ENCODE measurements at places on chromosomes 6 and 20. TPM values are rescaled to one million over a fixed set of nuclear protein-coding genes. Genes with fewer than 3 reads are reported as not detected.

GRCh38 chr6:52389626-52390360 is 27.8 kb downstream of the PAQR8 start:
- DNase-seq = peak; percentile 79

- no peak for DNase-seq
Observed at GRCh38 chr6:139632840-139633239, 258.4 kb upstream of the CITED2 start.

MYL9 gene
- not detected for total RNA-seq

GRCh38 chr6:29813809-29814208 is 13.8 kb upstream of the HLA-G start:
- no peak for DNase-seq

MMP24 gene
- not detected for total RNA-seq

DNA sequence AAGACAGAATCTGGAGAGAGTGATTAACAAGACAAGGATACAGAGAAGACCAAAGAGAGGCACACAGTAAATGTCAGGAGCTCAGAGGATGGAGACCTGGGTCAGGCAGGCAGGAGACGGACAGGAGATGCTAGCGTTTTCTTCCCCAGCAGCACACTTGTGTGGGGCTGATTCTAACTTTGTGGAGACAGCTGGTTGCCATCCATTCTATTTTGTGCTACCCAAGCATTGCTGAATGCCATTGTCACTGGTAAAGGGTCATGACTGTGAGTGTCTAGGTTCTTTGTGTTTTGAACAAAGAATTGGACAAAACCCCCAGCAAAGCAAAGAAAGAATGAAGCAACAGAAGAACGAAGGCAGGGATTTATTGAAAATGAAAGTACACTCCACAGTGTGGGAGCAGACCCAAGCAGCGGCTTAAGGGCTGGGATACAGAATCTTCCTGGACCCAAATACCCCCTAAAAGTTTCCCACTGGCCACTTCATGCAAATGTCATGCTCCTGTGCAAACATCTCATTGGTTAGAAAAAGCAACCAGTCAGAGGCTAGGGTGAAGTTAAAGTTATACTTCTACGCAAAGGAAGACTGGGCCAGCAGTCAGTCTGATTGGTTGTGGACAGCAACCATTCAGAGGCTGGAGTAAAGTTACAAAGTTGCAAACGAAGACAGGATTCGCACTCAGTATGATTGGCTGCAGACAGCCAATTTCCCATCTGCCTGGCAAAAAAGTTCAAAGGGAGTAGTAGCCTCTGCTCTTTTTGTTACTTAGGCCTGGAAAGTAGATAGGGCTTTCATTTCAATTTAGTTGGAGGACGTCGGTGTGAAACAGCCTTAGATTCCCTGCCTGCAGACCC is 17.5 kb downstream of the PTK7 start:
- DNase-seq = peak; percentile 18

GRCh38 chr6:154506991-154507898 is 3.2 kb downstream of the CNKSR3 start:
- no peak for DNase-seq

- DNase-seq = no peak
Observed at GRCh38 chr20:36217226-36217625, 19.1 kb upstream of the AAR2 start.

SPTLC3 gene
- total RNA-seq = 0.15 TPM

DNA sequence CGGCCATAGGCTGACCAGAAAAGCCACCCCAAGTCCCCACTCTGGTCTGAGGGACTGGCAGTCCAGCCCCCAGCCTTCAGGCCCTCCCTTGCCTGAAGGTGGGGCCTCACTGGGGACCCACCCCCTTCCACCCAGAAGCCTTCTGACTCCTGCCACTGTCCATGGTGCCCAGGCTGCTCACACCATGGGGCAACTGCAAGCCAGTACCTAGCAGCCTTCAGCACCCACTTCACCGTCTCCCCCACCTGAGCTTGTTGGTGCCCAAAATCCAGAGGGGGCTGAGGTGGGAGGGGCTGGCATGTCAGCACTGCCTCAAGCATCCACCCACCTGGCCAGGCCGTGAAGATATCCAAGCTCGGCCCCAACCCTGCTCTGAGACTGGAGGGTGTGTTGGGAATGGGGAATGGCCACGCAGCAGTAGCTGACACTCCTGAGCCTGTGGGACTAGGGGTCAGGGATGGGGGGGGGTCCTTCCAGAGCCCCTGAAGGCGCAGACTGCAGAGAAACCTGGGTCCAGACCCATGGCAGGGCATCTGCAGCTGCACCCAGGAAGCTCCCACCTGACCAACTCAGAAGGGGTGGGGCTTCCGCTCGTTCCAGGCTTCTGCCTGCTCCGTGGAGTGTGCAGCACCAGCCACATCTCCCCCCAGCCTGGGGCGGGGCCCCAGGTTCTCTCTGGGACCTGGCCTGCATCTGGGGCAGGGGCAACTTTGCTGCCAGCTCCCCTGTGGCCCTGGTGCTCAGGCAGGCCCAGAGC is 942.1 kb upstream of the EPHA7 start:
- no peak for DNase-seq

GRCh38 chr6:75424618-75425548 is 68.7 kb downstream of the FILIP1 start:
- DNase-seq = peak; percentile 5

DNA sequence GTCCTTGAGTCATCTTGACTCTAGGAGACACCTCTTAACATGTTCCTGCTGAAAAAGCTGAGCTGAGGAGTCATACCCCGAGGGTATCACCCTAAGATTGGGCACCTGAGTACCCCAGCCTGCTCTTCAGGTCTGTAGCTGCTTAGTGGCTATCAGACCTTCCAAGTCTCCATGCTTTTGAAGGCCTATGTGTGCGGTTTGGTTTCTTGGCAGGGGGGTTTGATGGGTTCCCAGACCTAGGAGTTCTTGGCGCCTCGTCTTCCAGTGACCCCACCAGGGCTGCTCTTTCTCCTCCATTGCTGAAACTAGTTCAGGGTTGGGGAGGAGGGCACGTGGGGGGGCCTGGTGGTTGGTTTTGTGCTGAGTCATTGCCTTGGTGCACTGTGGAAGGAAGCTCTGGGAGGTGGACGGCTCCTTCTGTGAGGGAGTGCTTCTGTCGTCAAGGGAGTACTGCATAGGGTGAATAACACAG is 20.1 kb downstream of the IGF2R start:
- DNase-seq = no peak

TREM2 gene
- not detected for total RNA-seq

- DNase-seq = no peak
Observed at GRCh38 chr6:22670605-22671004, 101.2 kb downstream of the HDGFL1 start.

GSTA2 gene
- not detected for total RNA-seq

GRCh38 chr6:150929416-150929815 is 63.9 kb downstream of the MTHFD1L start:
- no peak for DNase-seq

GRCh38 chr6:151325075-151326050 is 66.0 kb downstream of the ZBTB2 start:
- peak; percentile 36 for DNase-seq

BMP2 gene
- not detected for total RNA-seq

- no peak for DNase-seq
Observed at GRCh38 chr6:93017213-93017612, 402.1 kb downstream of the EPHA7 start.

DNA sequence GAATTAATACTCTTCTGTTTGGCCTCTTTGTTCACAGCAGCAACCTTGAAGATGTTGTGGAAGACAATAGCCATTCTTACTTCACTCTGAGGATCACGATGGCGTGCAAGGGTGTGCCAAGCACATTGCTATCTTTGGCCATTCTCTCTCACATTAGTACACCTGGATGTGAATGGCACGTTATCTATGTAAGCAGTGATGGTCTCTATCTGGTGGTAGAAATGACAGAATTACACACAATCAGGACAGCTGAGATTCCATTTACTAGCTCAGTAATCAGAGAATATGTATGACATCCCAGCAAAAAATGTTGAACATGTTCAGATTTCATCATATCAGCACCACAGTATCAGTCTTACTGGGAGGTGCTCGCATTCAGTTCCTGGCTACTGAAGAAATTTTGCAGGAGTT is 116.2 kb downstream of the LCA5 start:
- no peak for DNase-seq

DNA sequence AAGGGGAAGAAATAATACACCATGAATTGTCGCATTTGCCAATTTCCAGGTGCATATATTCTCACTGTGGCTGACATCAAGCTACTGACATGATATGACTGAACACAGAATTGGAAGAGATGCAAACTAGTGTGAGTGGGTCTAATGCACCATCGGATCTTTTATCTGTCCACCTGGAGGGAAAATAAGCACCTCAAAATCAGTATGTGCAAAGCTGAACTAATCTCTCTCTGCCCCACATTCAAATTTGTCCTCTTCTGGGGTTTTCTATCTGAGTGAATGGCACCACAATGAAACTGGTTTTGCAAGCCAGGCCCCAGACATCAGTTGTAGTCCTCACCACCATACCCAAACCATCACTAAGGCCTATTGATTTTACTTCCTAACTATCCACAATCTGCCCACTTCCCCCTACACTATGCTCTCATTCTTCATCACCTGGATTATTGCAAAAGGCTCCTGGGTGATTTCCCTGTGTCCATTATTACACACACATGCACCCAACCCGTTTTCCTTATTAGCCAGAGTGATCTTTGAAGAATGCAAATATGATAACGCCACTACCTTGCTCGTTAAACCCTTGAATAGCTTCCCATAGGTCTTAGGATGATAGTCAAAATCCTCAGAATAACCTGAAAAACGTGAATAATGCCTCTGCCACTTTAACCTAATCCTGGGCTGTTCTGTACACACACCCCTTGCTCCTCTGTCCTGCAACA is 159.0 kb upstream of the GMDS start:
- DNase-seq = no peak

- DNase-seq = no peak
Observed at GRCh38 chr6:112990971-112991370, 643.8 kb downstream of the RFPL4B start.

MYB gene
- total RNA-seq = 14.6 TPM

NFATC2 gene
- total RNA-seq = 17.4 TPM

- no peak for DNase-seq
Observed at GRCh38 chr6:85115376-85115775, 334.5 kb upstream of the NT5E start.

- DNase-seq = no peak
Observed at GRCh38 chr6:151243481-151243880, 3.7 kb downstream of the AKAP12 start.

MROH8 gene
- total RNA-seq = 0.54 TPM

GRCh38 chr6:11791354-11792107 is 12.9 kb upstream of the ADTRP start:
- DNase-seq = no peak

DNA sequence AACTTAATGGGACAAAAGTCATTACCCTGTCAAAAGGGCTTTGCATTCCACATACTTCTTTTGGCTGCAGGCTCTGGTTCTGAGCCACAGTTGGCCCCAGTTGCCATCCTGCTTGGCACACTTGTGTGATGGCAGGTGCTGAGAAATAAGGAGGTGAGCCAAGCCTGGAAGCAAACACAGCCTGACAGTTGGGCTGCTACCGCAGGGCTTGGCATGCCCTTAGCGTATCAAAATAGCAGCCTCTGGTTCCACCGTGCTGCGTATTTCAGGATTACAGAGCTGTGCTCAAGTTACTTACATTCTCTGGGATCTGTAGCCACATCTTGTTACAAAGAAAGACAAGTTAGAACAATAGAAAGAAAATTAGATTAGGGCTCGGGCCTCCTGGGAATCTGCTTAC is 11.1 kb downstream of the MTHFD1L start:
- no peak for DNase-seq

- DNase-seq = no peak
Observed at GRCh38 chr20:52945862-52946522, 26.2 kb upstream of the TSHZ2 start.

- no peak for DNase-seq
Observed at GRCh38 chr20:58627212-58628072, 23.6 kb upstream of the STX16 start.

DNA sequence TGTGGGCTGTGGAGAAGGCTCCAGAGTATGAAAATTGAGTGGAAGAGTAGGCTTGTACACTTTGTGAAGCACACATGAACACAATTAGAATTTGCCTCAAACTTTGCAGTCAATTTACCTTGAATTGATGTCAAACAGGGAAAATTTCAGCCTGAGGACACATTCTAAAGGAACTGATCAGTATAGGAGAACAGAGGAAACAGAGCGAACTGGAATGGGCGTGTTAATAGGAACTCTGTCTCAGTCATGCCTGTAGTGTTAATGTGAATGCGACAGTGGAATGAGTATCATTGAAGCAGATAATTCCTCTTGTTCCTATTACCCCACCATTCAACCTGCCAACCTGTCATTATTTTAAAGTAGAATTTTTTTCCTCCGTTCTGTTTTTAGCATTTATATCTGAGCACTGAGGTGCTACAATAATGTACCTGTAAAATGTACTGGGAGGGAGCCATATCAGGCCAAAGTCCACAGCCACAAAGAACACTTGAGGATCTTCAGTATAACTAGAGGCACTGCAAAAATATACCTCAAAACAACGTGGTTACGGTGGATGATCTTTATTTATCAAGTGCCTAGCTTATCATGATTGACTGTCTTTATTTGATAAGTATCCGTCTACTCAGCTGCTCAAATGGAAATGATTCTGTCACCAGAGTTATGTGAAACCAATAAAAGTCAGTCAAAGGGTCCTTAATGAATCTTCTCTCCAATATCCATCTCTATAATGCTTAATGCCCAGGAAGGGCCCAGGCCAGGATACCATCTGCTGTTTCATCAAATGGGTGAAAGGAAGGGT is 125.3 kb upstream of the STMND1 start:
- no peak for DNase-seq

DNA sequence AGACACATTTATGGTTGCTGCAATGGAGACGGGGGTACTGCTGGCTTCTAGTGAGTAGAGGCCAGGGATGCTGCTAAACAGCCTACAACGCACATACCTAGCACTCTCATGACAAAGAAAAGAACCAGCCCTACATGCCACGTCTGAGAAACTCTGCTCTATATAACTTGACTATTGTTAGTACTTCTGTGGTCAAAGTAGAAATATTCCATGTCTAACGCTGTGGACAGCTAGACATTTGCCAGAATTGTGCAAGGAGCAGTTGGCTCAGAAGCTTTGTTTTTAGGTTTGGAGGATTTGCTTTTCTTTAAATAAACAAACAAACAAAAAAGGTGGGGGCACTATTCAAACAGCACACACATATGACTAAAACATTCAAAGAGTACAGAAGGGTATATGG is 20.5 kb downstream of the UBE2V1 start:
- no peak for DNase-seq

CUL7 gene
- total RNA-seq = 21.9 TPM

- DNase-seq = no peak
Observed at GRCh38 chr6:145380186-145380585, 355.1 kb downstream of the EPM2A start.

- DNase-seq = no peak
Observed at GRCh38 chr20:63331741-63332400, 29.3 kb downstream of the CHRNA4 start.

TAGAP gene
- 82.6 TPM for total RNA-seq

CYP21A2 gene
- total RNA-seq = not detected

GRCh38 chr6:80636689-80637088 is 530.2 kb downstream of the BCKDHB start:
- DNase-seq = no peak

GRCh38 chr6:11969092-11969491 is 43.0 kb upstream of the HIVEP1 start:
- no peak for DNase-seq

Data from activated naive CD4-positive, alpha-beta T cell treated with anti-CD3 and anti-CD28 coated beads for 36 hours (primary cell).